Left ventricle myocardium inferior (tissue), 1 donor: ENCODE measurements at places on chromosomes 11 and 22.

GRCh38 chr11:102780491-102780918, at the start of gene MMP10:
Gene MMP10 (minus strand): TSS chr11:102780628. CDS start chr11:102780591, 37 bp downstream.
- DNase-seq, result no peak
- no peaks in the 10 kb centered on the region for H3K27me3 ChIP-seq
- H3K36me3 ChIP-seq, result no peaks in the 10 kb centered on the region
- H3K4me3 ChIP-seq, result no peak within 1 kb of the TSS
- H3K4me1 ChIP-seq, result no peaks in the 10 kb centered on the region

GRCh38 chr11:24793479-24793878, 296.6 kb downstream of the LUZP2 start:
- no peak overlapping the region for H3K27ac ChIP-seq
- H3K27me3 ChIP-seq, result no peaks in the 10 kb centered on the region
- no peaks in the 10 kb centered on the region for H3K36me3 ChIP-seq
- no peak overlapping the region for H3K4me3 ChIP-seq
- no peak for DNase-seq

GRCh38 chr11:92362989-92363388, 138.4 kb downstream of the FAT3 start:
- H3K36me3 ChIP-seq, result no peaks in the 10 kb centered on the region
- no peak for DNase-seq
- no peaks in the 10 kb centered on the region for H3K4me1 ChIP-seq
- H3K27ac ChIP-seq, result no peak overlapping the region
- H3K4me3 ChIP-seq, result no peak overlapping the region
- H3K27me3 ChIP-seq, result no peaks in the 10 kb centered on the region

DNA sequence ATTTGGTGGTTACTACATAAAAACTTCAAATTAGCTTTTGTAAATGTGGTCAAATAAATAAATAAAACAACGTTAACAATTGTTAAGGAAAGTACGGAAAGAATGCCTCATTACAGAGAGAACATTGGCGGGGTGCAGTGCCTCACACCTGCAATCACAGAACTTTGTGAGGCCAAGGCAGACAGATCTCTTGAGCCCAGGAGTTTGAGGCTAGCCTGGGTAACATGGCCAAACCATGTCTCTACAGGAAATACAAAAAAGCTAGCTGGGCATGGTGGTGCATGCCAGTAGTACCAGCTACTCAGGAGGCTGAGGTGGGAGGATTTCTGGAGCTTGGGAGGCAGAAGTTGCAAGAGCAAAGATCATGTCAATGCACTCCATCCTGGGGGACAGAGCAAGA, 59.4 kb upstream of the VPREB1 start:
- H3K27ac ChIP-seq, result no peak overlapping the region
- H3K4me3 ChIP-seq, result no peak overlapping the region
- H3K27me3 ChIP-seq, result peaks cover 83% of the 10 kb centered on the region
- H3K36me3 ChIP-seq, result no peaks in the 10 kb centered on the region

DNA sequence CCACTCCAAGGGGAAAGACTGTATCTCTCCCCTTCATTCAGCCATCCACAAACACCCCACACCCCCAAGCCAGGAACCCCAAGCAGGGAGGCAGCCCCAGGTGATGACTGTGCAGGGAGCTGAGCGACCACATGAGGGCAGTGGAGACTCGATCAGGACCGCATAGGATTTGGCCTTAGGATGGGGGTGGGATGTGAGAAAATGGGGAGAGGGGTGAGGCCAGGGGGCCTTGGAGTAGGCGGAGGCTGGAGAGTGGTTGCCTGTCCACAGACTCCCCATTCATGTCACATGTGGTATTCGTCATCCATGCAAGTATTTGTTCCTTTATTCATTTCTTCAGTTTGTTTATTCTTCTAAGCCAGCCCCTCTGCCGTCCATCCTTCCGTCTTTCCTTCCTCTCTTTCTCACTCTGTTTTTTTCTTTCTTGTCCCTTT, 2.7 kb upstream of the RHOD start:
- H3K27ac ChIP-seq, result peak overlapping the region; percentile 89
- no peaks in the 10 kb centered on the region for H3K36me3 ChIP-seq
- H3K4me3 ChIP-seq, result no peak overlapping the region
- peaks cover 51% of the 10 kb centered on the region for H3K4me1 ChIP-seq
- H3K27me3 ChIP-seq, result peaks cover 15% of the 10 kb centered on the region

DNA sequence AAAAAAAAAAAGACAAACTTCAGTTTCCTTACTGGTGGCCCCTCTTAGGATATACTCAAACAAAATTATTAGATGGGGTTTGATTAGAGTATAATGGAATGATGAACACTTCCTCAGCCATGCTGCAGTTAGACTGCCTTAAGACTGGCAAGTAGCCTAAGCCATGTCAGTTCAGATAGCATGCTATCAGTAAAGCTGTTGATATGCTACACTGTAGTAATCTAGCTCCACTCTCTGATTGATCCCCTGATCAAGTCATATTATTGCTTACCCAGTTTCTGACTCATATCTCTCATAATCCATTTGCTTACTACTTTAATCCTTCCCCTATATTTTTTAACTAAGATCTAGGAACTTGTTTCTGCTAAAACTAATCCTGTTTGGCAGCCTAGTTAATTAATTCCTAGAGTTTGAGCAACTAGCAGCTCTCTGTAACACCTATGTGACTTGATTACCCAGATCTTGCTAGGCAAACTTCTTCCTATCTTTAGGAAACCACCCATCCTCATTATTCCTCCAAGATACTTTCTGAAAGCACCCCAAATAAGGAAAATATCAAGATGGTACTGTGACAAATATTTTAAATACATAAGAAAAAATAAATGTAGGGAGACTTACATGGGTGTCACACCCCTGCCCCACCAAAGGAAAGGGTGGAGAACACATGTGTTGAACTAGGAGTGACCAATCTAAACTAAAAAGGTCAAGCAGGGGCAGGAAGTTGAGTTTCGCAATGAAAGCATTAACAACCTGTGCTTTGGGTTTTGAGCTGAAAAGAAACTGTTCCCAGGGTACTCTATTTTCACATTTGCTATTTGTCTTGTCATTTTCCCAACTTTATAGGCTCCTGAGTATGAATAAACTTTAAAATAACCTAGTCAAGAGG, 43.2 kb downstream of the PIK3C2A start:
- no peak for DNase-seq
- H3K36me3 ChIP-seq, result peaks cover 19% of the 10 kb centered on the region
- peak overlapping the region; percentile 61 for H3K27ac ChIP-seq
- no peaks in the 10 kb centered on the region for H3K27me3 ChIP-seq
- H3K4me3 ChIP-seq, result no peak overlapping the region
- peaks cover 60% of the 10 kb centered on the region for H3K4me1 ChIP-seq

GRCh38 chr11:18071098-18071705, 25.1 kb upstream of the TPH1 start:
- DNase-seq, result no peak
- no peak overlapping the region for H3K27ac ChIP-seq
- no peaks in the 10 kb centered on the region for H3K27me3 ChIP-seq

DNA sequence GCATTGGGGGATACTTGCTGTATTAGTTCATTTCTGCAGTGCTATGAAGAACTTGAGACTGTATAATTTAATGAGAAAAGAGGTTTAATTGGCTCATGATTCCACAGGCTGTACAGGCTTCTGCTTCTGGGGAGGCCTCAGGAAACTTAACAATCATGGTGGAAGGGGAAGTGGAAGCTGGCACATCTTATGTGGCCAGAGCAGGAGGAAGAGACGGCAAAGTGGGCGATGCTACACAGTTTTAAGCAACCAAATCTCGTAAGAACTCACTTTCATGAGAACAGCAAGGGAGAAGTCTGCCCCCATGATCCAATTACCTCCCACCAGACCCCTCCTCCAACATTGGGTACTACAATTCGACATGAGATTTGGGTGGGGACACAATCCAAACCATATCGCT, 55.1 kb downstream of the TMPRSS5 start:
- no peak for DNase-seq
- no peak overlapping the region for H3K27ac ChIP-seq
- no peaks in the 10 kb centered on the region for H3K27me3 ChIP-seq

DNA sequence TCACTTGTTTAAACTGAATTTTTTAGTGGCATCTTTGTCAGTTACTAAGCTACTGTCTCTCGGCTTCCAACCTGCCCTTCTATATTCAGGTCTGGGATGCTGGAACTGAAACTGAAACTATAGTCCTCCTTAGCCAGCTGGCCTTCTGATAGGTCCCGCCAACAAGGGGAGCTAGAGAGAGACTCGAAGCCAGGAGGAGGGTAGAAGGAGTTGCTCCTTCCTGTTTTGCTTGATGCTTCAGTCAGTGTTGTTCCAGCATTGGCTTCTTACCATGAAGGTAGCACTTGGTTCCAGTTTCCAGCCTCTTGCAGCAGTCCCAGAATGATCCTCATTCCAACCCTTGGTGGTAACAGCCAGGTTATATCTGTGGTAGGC, 32.9 kb upstream of the HORMAD2 start:
- H3K4me3 ChIP-seq, result no peak overlapping the region
- no peak overlapping the region for H3K27ac ChIP-seq
- H3K27me3 ChIP-seq, result no peaks in the 10 kb centered on the region

- H3K4me3 ChIP-seq, result no peak overlapping the region
- H3K27ac ChIP-seq, result no peak overlapping the region
- peaks cover 26% of the 10 kb centered on the region for H3K4me1 ChIP-seq
- peaks cover 66% of the 10 kb centered on the region for H3K36me3 ChIP-seq
- DNase-seq, result no peak
- H3K27me3 ChIP-seq, result no peaks in the 10 kb centered on the region
Measured at GRCh38 chr11:75406338-75406777, 7.0 kb downstream of the RPS3 start.

- no peak overlapping the region for H3K27ac ChIP-seq
- no peaks in the 10 kb centered on the region for H3K36me3 ChIP-seq
- no peak overlapping the region for H3K4me3 ChIP-seq
- H3K4me1 ChIP-seq, result no peaks in the 10 kb centered on the region
- no peak for DNase-seq
- peaks cover 96% of the 10 kb centered on the region for H3K27me3 ChIP-seq
Measured at GRCh38 chr11:64644647-64645275, 53.7 kb downstream of the SLC22A12 start.

GRCh38 chr22:39220890-39221850, 23.6 kb downstream of the PDGFB start:
- no peak for DNase-seq
- peaks cover 41% of the 10 kb centered on the region for H3K36me3 ChIP-seq
- H3K27ac ChIP-seq, result peak overlapping the region; percentile 63
- no peaks in the 10 kb centered on the region for H3K27me3 ChIP-seq
- peaks cover 21% of the 10 kb centered on the region for H3K4me1 ChIP-seq
- H3K4me3 ChIP-seq, result no peak overlapping the region

- no peak overlapping the region for H3K27ac ChIP-seq
- peaks cover 17% of the 10 kb centered on the region for H3K4me1 ChIP-seq
- no peak for DNase-seq
- H3K36me3 ChIP-seq, result no peaks in the 10 kb centered on the region
- H3K4me3 ChIP-seq, result no peak overlapping the region
Measured at GRCh38 chr11:64842366-64842759, 2.1 kb downstream of the CDC42BPG start.

GRCh38 chr11:110757962-110758755, 45.9 kb upstream of the ARHGAP20 start:
- no peak overlapping the region for H3K27ac ChIP-seq
- no peaks in the 10 kb centered on the region for H3K27me3 ChIP-seq
- H3K4me1 ChIP-seq, result peaks cover 6% of the 10 kb centered on the region
- DNase-seq, result no peak
- no peak overlapping the region for H3K4me3 ChIP-seq

DNA sequence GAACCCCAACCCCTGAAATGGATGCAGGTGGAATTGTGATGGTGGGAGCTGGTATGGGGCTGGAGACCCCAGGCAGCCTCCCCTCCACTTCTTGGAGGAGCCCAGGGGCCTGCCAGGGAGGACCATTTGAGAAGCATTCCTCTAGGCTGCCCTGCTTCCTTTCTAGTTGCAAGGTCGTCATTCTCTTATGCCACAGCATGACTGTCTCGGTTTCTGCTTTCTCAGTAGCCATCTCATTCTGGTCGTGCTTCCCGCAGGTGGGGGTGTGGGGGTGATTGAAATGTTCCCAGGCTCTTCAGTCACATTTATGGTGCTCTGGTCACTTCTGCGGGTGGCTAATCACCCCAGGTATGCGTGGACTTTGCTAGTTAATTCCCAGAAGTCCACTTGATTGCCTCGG, 223.7 kb upstream of the TBCEL start:
- H3K27ac ChIP-seq, result no peak overlapping the region
- no peak for DNase-seq
- peaks cover 93% of the 10 kb centered on the region for H3K27me3 ChIP-seq
- no peaks in the 10 kb centered on the region for H3K4me1 ChIP-seq
- no peak overlapping the region for H3K4me3 ChIP-seq

DNA sequence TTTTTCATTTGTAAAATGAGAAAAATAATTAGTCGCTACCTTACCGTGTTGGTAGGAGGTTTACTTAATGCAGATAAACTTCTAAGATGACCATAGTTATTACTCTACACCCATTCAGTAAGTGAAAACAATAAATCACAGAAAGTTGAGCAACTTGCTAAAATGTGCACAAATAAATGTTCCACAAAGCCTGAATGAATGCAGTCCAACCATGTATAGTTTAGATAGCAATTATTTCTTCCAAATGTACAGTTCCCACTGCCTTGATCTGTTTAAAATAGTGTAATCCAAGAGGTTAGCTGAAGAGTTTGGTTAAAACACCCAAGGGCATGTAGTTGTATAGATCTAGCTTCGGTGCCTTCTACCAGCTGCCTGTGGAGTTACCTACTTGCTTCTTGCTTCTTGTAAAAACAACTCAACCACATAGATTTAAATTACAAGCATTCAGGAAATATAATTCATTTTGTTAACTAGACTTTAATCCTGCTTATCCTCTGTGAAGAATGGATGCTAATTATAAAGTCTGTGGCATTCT, 106.3 kb upstream of the CARD18 start:
- H3K4me1 ChIP-seq, result peaks cover 24% of the 10 kb centered on the region
- no peak overlapping the region for H3K4me3 ChIP-seq
- no peaks in the 10 kb centered on the region for H3K27me3 ChIP-seq
- DNase-seq, result no peak
- no peaks in the 10 kb centered on the region for H3K36me3 ChIP-seq

DNA sequence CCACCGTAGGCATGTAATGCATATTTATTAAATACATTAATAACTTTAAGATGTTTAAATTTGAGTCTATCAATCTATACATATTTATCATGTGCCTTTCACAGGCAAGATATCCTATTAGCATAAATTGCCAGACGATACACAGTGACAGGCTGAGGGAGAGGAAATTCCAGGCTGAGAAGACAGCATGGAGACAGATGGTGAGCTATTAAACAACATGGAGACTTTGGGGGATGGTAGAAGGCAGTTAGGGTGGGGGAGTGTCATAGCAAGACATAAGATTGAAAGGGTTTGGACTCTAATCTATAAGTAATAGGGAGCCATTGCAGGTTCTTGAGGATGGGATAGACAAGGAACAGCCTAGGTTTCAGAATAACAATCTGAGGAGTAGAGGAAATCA, 138.5 kb downstream of the NXPE2 start:
- DNase-seq, result no peak
- H3K27me3 ChIP-seq, result peaks cover 40% of the 10 kb centered on the region
- H3K27ac ChIP-seq, result no peak overlapping the region
- no peaks in the 10 kb centered on the region for H3K4me1 ChIP-seq

- no peak for DNase-seq
- H3K4me3 ChIP-seq, result no peak overlapping the region
- H3K4me1 ChIP-seq, result peaks cover 78% of the 10 kb centered on the region
- H3K27me3 ChIP-seq, result no peaks in the 10 kb centered on the region
Measured at GRCh38 chr11:59770869-59771268, 15.7 kb downstream of the STX3 start.
